ENCODE measurements at places on chromosomes 2 and 18. TPM values are rescaled to one million over a fixed set of nuclear protein-coding genes. Genes with fewer than 3 reads are reported as not detected.

Gene VWA3B
- total RNA-seq, result not detected

DNA sequence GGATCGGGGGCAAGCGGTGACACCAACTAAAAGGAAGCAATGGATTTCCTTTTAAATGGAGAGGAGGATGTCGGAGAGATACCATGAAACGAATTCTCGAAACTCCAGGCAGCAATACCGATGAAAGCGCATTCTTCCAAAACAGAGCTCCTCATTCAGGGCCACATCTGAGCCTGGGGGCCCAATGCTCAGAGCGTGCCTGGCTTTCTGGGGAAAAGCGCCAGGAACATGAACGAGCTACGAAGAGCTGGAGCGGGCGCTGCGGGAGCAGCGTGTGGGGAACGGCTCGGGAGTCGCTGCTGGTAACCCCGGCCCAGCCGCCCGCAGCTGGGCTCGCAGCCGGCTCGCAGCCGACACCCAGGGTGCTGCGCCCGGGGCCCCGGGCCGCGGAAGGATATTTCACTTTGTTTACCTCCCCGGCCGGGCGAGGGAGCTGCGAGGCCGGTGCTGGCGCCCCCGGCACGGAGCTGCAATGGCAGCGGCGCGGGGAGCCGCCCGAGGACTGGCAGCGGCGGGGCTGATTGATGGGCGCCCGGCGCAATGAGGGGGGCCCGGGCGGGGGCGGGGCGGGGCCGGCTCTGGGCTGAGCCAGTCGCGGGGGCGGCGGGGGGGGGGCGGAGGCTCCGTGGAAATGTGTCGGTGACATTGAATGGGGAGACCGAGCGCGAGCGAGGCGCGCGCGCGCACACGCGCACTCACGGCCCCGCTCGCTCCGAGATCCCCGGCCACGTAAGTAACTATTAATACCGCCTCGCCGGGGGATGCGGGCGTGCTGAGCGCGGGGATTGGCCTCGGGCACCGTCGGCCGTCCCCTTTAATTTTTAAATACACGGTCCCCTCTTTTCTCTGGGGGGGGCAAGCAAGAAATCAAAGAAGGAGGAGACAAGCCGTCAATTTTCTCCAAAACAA, at the start of gene TRIB2:
Gene TRIB2, plus strand, starts transcription at position 655 of the 909 bp plus-strand sequence. CDS start 1,372 bp downstream, outside the sequence.
- no peaks in the 10 kb centered on the region for H3K36me3 ChIP-seq
- peak; percentile 93 for DNase-seq
- peak within 1 kb of the TSS; percentile 77 for H3K4me3 ChIP-seq
- peak within 1 kb of the TSS; percentile 78 for H3K27ac ChIP-seq
- H3K27me3 ChIP-seq, result no peaks in the 10 kb centered on the region

DNA sequence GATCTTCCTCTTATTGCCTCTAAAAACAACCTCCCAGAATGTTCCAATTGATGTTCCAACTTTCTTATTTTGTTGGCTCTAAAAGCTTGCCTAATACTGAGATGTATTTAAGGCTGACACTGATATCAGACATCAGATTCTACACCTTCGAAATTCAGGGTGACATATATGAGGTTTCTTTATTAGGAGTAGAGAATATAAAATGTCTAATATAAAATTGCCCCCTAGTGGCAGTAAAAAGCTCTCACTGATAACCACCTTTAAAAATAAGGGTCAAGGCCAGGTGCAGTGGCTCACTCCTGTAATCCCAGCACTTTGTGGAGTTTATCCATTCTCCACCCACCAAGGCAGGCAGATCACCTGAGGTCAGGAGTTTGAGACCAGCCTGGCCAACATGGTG, 789.7 kb upstream of the SLC39A10 start:
- H3K27me3 ChIP-seq, result no peaks in the 10 kb centered on the region
- no peak overlapping the region for H3K4me3 ChIP-seq
- no peaks in the 10 kb centered on the region for H3K36me3 ChIP-seq
- DNase-seq, result peak; percentile 13

GRCh38 chr2:146496248-146496647, 1348.6 kb upstream of the ACVR2A start:
- no peak overlapping the region for H3K4me3 ChIP-seq
- no peaks in the 10 kb centered on the region for H3K4me1 ChIP-seq
- H3K36me3 ChIP-seq, result no peaks in the 10 kb centered on the region
- no peak for DNase-seq
- no peaks in the 10 kb centered on the region for H3K27me3 ChIP-seq

DNA sequence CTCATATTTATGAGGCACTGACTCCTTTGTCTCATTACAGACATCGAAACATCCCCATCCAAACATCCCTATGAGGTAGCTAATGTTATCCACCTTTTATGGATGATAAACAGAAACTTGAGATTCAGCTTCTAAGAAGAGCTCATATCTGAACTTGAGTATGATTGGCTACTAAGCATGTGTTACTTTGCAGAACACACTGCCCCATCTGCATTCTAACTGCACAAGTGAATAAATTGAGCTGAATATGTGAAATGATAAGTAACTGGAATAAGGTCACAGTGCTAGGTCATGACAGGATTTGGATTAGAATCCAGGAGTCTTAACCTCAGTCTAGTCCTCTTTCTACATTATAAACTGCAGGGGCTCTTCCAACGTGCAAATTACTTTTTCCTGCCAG, 172.7 kb downstream of the SETBP1 start:
- H3K4me3 ChIP-seq, result no peak overlapping the region
- H3K36me3 ChIP-seq, result no peaks in the 10 kb centered on the region
- peak overlapping the region; percentile 94 for H3K27ac ChIP-seq
- no peak for DNase-seq

- no peaks in the 10 kb centered on the region for H3K36me3 ChIP-seq
- DNase-seq, result no peak
- no peaks in the 10 kb centered on the region for H3K27me3 ChIP-seq
- peaks cover 10% of the 10 kb centered on the region for H3K4me1 ChIP-seq
- no peak overlapping the region for H3K4me3 ChIP-seq
- H3K27ac ChIP-seq, result no peak overlapping the region
Measured at GRCh38 chr2:119480184-119480583, 44.1 kb downstream of the SCTR start.

- no peaks in the 10 kb centered on the region for H3K4me1 ChIP-seq
- H3K4me3 ChIP-seq, result no peak overlapping the region
- H3K27me3 ChIP-seq, result no peaks in the 10 kb centered on the region
- H3K27ac ChIP-seq, result no peak overlapping the region
- H3K36me3 ChIP-seq, result no peaks in the 10 kb centered on the region
Measured at GRCh38 chr18:77528872-77529271, 279.2 kb downstream of the GALR1 start.

All from SJCRH30 (cell line).